MCF 10A (cell line): ENCODE measurements at places on chromosomes 5 and 9. TPM values are rescaled to one million over a fixed set of nuclear protein-coding genes. Genes with fewer than 3 reads are reported as not detected.

FOXE1 gene
- total RNA-seq: not detected in 2 replicates

DNA sequence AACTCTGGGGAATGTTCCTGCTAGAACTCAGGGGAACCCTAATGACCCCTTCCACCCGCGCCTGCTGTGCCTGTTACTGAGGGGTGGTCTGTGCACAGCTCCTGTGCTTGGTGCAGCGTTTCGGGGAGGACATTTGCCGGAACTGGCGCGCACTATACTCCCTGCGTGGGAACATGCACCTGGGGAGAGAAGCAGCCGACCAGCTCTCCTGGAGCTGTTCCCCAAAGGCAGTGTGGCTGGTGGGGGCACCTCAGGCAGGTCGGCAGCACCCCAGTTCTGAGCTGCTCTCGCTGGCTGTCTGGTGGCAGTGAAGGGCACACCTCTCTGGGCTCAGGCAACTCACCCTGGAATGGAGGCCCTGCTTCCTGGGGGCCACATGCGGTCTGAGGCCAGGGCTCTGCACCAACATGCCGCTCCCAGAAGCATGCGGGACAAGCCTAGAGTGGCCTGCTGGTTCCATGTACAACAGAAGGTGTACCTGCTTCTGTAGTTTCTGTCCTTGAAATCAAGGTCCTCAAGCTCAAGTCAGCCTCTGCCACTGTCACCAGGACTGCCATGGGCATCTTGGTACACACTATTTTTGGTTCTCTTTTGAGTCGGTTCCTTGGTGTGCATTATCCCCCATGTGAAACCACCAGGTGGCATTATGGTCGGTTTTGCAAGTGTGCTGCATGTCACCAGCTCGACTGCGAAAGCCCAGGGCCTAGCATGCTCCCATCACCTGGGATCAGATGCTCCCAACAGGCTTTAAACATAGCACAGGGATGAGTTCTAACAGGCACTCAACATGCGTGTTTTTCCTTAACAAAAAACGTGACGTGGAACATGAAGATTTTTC lies 7.8 kb upstream of the MRNIP start:
- H3K36me3 ChIP-seq: peaks cover 88% of the 10 kb centered on the region
- DNase-seq: no peak
- peaks cover 7% of the 10 kb centered on the region for H3K4me1 ChIP-seq
- H3K4me3 ChIP-seq: no peak overlapping the region
- H3K27me3 ChIP-seq: no peaks in the 10 kb centered on the region
- H3K27ac ChIP-seq: no peak overlapping the region

SLC1A3 gene
- total RNA-seq: 5.9 and 9.6 TPM in 2 replicates

DNA sequence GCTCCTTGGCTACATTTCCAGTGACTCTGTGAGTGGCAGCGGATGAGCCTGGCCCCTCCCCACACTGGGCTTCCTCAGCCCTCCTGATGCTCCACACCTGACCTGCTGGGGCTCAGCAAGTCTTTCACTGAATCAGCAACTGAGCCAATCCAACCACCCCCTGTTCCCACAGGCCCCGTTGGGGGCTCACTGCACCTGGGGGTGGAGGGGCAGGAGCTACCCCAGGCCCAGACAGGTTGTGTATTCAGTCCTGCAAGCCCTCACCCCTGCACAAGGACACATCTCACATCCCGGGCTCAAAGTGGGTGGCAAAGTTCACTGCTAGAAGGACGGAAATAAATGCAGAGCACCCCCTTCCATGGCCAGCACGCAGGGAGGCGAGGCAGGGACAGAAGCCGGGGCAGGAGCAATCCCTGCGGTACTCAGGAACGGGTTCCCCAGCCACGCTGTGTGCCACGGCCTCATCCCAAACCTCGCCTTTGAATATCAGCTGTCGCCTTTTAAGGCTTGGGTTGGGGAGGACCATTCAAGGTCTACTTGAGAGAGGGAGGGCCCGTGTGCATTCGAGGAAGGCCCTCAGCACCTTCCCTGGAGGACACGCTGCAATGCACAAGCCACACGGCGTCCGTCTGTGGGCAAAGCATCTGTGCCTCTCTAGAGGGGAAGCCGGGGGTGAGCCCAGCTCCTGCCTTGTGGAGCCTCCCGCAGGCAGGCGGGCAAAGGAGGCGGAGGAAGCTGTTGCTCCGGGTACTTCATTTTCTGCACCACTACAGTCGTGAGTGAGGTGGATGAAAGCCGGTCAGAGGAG lies 75.0 kb upstream of the SARDH start:
- H3K4me3 ChIP-seq: no peak overlapping the region
- DNase-seq: no peak
- no peak overlapping the region for H3K27ac ChIP-seq
- H3K36me3 ChIP-seq: peaks cover 21% of the 10 kb centered on the region

DNA sequence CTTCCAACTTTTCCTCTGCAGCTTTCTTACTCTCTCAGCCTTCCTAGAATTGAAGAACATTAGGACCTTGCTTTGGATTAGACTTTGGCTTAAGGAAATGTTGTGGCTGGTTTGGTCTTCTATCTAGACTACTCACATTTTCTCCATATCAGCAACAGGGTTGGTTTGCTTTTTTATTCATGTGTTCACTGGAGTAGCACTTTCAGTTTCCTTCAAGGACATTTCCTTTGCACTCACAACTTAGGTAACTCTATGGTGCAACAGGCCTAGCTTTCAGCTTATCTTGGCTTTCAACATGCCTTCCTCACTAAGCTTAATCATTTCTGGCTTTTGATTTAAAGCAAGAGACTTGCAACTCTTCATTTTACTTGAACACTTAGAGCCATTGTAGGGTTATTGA lies 153.1 kb downstream of the CCDC192 start:
- no peaks in the 10 kb centered on the region for H3K4me1 ChIP-seq
- no peak overlapping the region for H3K4me3 ChIP-seq
- no peaks in the 10 kb centered on the region for H3K27me3 ChIP-seq
- no peaks in the 10 kb centered on the region for H3K36me3 ChIP-seq
- H3K27ac ChIP-seq: no peak overlapping the region

DNA sequence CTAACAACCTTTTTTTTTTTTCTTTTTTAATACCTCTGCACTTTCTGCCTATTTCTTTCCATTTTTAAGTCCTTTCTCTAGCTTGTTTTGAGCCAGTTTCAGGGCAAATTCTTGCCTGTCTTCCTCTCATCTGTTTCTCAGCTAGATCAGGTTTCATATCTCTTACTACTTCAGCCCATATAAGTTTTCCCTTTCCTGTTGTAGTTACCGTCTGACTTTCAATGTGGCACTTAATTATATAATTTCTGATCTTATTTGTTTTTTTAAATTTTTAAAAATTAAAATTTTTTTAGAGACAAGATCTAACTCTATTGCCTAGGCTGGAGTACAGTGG lies 104.7 kb upstream of the ELL2 start:
- peak overlapping the region; percentile 18 for H3K27ac ChIP-seq
- H3K27me3 ChIP-seq: no peaks in the 10 kb centered on the region
- peaks cover 35% of the 10 kb centered on the region for H3K4me1 ChIP-seq
- no peak for DNase-seq

DNA sequence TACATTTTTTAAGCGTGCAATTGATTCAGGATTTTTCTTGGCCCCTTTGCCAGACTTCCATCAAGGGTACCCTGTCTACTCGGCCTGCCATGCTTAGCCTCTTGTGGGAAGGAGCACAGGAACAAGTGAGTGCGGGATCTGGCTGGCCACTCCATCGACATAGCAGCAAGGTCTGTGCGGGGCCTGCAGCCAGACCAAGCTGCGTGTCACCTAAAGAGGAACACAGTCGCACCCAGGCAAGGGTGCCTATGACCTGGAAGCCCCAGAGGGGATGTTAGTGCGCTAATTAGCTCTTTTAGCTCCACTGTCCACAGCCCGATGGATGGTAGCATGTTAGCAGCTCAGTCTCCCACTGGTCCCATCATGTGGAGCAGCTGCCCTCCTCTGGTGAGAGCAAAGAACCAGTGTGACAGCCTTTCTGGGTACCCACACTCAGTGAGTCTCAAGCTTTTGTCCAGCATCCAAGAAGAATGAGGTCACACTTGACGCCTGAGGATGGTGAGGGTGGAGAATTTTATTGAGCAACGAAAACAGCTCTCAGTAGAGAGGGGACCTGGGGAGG lies 38.7 kb downstream of the FTMT start:
- no peaks in the 10 kb centered on the region for H3K27me3 ChIP-seq
- H3K36me3 ChIP-seq: no peaks in the 10 kb centered on the region
- no peak overlapping the region for H3K4me3 ChIP-seq
- H3K4me1 ChIP-seq: no peaks in the 10 kb centered on the region

GHR gene
- 1.8 and 1.9 TPM in 2 replicates for total RNA-seq

PDE8B gene
- total RNA-seq: 0.05 TPM in 1 of 2 replicates, not detected in the other

APC gene
- total RNA-seq: 24.9 and 31.8 TPM in 2 replicates

C5orf58 gene
- not detected in 2 replicates for total RNA-seq

EMB gene
- total RNA-seq: 27.7 and 31.2 TPM in 2 replicates

DNA sequence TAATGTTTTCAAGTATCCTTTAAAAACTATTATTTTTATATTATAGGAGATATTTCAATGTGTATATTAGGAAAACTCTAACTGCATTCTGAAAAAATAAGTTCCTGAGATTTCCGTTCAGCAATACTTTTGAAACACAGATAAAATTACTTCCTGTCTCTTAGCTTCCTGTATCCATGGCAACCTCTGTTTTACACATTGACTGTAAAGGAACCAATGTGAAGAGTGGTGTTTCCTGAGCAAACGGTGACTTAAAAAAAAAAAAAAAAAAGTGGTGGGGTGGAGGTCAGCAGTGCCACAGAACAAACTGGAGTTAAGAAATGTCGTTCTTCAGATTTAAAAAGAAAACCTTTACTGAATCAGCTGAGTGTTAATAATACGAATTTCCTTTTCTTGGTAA lies at the start of gene LRRC70:
TSS of gene LRRC70 (plus strand) at position 280 of the 400 bp plus-strand sequence. CDS start 620 bp downstream, outside the sequence.
- H3K27ac ChIP-seq: no peak within 1 kb of the TSS
- peaks cover 13% of the 10 kb centered on the region for H3K36me3 ChIP-seq
- no peaks in the 10 kb centered on the region for H3K27me3 ChIP-seq
- H3K4me1 ChIP-seq: peaks cover 10% of the 10 kb centered on the region
- DNase-seq: no peak
- H3K4me3 ChIP-seq: no peak within 1 kb of the TSS

LHX2 gene
- 0.20 and 0.63 TPM in 2 replicates for total RNA-seq

ECPAS gene
- total RNA-seq: 140 and 152 TPM in 2 replicates

PDZD2 gene
- total RNA-seq: 22.6 and 23.0 TPM in 2 replicates

GRCh38 chr9:33227741-33228140 lies 12.2 kb upstream of the SPINK4 start:
- peaks cover 52% of the 10 kb centered on the region for H3K4me1 ChIP-seq
- no peak overlapping the region for H3K4me3 ChIP-seq
- H3K27me3 ChIP-seq: no peaks in the 10 kb centered on the region
- no peak overlapping the region for H3K27ac ChIP-seq
- H3K36me3 ChIP-seq: peaks cover 1% of the 10 kb centered on the region

DNA sequence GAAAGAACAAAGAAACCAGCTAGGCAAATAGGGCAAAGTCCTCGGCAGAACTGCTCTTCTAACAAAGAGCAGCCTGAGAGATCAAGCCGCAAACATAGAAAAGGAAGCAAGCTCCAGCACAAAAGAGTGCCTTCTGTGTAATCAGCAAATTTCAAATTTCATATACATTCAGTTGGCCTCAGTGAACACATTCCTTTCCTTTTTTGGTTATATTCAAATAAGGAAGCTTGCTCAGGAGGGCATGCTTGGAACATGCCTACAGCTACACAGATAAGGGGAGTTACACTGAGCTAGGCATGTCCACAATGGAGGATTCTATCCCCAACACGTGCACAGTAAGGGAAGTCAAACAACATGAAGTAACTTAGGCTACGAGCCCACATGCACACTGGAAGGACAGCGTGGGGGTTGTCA lies 23.4 kb downstream of the IL33 start:
- DNase-seq: no peak
- no peaks in the 10 kb centered on the region for H3K36me3 ChIP-seq
- peak overlapping the region; percentile 50 for H3K27ac ChIP-seq
- peaks cover 17% of the 10 kb centered on the region for H3K4me1 ChIP-seq
- no peaks in the 10 kb centered on the region for H3K27me3 ChIP-seq

CFAP90 gene
- not detected in 2 replicates for total RNA-seq

GRCh38 chr9:107547772-107548297 lies 58.3 kb upstream of the KLF4 start:
- H3K27ac ChIP-seq: peak overlapping the region; percentile 90
- no peaks in the 10 kb centered on the region for H3K36me3 ChIP-seq
- no peaks in the 10 kb centered on the region for H3K27me3 ChIP-seq
- H3K4me1 ChIP-seq: peaks cover 23% of the 10 kb centered on the region
- no peak overlapping the region for H3K4me3 ChIP-seq
- no peak for DNase-seq

DNA sequence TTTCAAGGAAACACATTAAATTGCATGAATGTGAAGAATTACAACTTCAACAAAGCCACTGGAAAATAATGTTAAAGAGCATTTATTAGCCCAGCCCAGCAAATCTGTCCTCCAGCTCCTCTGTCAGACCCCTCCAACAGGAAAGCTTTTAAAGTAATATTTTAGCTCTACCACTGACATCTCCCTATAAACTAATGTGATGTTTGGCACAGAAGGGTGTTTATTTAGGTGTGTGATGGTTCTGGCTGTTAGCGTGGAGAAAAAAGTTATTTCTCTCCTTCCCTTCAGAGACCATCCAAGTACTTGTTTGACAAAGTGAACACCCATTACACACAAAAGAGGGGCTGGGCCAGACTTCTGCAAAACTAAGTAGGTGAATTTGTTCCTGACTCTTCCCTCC lies 111.9 kb upstream of the TARS1 start:
- H3K4me3 ChIP-seq: no peak overlapping the region
- H3K36me3 ChIP-seq: no peaks in the 10 kb centered on the region
- no peak overlapping the region for H3K27ac ChIP-seq

DNA sequence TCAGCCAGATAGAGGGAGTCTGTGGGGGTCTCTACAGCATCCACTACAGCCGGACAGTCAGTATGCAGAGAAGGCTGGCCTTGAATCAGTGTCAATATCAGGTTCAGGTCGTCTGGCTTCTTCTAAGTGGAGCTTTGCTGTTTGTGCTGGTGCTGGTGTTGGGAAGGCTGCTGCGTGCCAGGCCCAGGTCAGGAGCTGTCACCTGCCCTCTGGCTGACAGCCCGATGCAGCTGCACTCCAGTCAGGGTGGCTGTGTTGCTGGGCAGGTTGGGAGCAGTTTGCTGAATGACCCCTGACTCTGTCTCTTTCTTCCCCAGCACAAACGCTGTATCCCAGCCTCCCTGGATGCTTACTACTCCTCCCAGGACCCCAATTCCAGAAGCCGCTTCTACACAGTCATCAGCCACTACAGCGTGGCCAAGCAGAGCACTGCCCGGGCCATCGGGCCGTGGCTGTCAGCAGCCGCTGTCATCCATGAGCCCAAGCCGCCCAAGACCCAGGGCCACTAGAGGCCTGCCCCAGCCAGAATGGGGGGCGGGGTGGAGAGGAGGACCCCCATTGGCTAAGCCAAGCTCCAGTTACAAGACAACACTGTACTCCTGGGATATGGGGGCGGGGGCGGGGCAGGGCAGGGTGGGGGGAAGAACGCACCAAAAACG lies 61.6 kb downstream of the NSG2 start:
- no peak overlapping the region for H3K4me3 ChIP-seq
- no peaks in the 10 kb centered on the region for H3K27me3 ChIP-seq
- peaks cover 5% of the 10 kb centered on the region for H3K4me1 ChIP-seq
- H3K36me3 ChIP-seq: no peaks in the 10 kb centered on the region

- H3K4me3 ChIP-seq: no peak overlapping the region
- DNase-seq: no peak
- no peaks in the 10 kb centered on the region for H3K36me3 ChIP-seq
- peaks cover 14% of the 10 kb centered on the region for H3K4me1 ChIP-seq
These were observed 238.2 kb upstream of the DAB2 start for GRCh38 chr5:39662945-39663344.

GRCh38 chr5:1734271-1734907 lies 65.2 kb downstream of the MRPL36 start:
- peaks cover 37% of the 10 kb centered on the region for H3K27me3 ChIP-seq
- no peak for DNase-seq
- no peaks in the 10 kb centered on the region for H3K36me3 ChIP-seq
- H3K4me3 ChIP-seq: no peak overlapping the region
- H3K4me1 ChIP-seq: no peaks in the 10 kb centered on the region

GRCh38 chr9:93650448-93650847 lies 74.1 kb downstream of the PHF2 start:
- no peaks in the 10 kb centered on the region for H3K27me3 ChIP-seq
- DNase-seq: no peak
- peaks cover 23% of the 10 kb centered on the region for H3K36me3 ChIP-seq
- no peaks in the 10 kb centered on the region for H3K4me1 ChIP-seq
- H3K27ac ChIP-seq: no peak overlapping the region
